Activated T-cell treated with anti-CD3 and anti-CD28 coated beads for 48 hours (primary cell): ENCODE measurements at places on chromosomes 11 and 22.

- DNase-seq, result no peak
These were observed 71.5 kb upstream of the BID start for GRCh38 chr22:17845790-17846189.

DNA sequence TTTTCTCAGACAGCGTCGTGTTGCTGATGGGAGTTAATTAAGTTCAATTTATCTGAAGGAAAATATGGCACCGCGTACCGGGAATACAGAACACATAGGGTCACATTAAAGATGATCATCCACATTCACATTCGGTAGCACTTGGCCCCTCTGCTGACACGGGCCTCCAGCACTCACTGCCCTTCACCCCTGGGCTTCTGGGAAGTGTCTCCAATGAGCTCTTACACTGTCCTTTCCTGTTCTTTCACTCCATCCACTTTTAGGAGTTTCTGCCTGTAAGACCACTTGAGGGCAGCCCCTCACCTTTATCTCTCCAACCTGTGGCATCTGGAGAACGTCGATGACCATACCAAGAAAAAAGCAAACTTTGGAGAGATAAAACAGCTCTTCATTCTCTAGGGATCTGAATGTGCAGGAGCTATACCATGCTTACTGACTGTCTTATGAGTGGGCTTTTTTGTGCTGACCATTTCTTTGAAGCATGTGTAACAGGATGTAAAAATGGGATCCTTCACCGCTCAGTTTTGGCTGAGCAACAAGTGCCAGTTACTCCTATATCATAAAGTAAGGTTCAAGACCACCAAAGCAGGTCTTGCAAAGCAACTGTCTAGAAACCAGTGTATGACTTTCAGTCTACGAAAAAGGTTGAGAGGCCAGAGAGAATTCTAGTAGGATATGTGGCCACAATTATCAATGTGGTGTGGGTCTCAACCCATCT, 1.1 kb upstream of the SERGEF start:
- DNase-seq, result no peak

GRCh38 chr11:60318726-60319125, 8.3 kb upstream of the MS4A6E start:
- no peak for DNase-seq

- no peak for DNase-seq
These were observed 458.8 kb downstream of the BUD13 start for GRCh38 chr11:116314006-116314405.

DNA sequence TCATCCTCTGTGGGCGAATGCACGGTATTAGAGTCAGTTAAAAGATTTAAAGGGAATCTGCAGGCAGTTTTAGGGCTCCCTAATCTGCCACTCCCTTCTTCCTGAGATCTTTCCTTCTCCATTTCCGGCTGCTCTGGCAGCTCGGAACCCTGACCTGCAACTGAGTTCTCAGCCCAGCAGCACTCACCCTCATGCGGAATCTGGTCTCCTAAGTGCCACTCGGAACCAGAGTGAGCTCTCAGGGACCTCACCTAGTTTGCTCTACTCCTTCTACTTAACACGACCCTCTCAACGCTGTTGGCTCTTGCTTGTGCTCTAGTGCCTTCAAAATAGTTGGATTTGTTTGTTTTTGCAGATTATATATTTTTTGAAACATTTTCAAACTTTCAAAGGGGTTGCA, 19.3 kb upstream of the IL10RA start:
- DNase-seq, result no peak

DNA sequence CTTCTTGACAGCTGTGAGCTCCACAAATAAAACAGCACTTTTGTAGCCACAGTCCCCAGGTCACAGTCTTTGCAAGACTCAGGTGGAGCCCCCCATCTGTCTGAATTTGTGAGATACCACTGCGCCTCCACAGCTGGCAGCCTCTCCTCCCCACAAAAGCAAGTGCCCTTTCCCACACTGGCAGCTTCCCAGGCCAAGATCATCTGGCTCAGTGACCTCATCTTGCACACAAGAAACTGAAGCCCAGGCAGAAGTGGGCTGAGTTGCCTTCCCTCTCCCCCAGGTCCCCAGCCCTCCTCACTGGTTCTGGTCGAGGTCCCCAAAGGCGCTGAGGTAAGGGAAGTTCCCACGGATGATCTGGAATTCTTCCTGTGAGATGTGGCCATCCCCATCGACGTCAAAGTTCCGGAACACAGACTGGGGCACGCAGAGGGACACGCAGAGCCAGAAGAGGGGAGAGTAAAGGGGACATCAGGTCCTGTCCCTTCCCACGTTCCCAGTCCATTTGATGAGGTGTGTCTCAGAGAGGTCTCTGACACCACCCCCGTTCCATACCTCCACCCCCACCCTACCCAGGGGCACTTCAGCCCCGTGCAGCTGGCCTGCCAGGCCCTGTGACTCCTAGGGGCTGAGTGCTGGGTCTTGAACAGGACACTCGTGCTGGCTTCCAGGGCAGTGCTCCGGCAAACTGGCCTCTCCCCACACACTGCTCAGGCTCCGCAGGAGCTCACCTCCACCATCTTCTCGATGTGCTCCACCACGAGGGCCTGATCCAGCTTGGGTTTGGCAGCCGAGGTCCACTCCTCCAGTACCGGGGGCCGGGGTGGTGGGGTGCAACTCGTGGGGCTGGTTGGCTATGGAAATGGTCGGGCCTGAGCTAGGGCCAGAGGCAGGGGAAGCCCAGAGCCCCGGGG, 8.9 kb downstream of the RASGRP2 start:
- no peak for DNase-seq

GRCh38 chr11:86081455-86081854, 12.6 kb upstream of the PICALM start:
- DNase-seq, result no peak

DNA sequence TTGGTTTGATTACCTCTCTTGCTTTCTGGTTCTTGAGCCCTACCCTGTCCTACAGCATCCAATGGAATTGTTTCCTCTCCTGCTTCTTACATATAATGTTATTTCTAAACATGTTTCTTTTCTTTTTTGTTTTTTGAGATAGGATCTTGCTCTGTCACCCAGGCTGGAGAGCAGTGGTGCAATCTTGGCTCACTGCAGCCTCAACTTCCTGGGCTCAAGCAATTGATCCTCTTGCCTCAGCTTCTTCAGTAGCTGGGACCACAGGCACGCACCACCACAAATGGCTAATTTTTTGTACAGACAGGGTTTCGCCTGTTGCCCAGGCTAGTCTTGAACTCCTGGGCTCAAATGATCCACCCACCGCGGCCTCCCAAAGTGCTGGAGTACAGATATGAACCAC, 105.9 kb downstream of the SGSM3 start:
- no peak for DNase-seq

DNA sequence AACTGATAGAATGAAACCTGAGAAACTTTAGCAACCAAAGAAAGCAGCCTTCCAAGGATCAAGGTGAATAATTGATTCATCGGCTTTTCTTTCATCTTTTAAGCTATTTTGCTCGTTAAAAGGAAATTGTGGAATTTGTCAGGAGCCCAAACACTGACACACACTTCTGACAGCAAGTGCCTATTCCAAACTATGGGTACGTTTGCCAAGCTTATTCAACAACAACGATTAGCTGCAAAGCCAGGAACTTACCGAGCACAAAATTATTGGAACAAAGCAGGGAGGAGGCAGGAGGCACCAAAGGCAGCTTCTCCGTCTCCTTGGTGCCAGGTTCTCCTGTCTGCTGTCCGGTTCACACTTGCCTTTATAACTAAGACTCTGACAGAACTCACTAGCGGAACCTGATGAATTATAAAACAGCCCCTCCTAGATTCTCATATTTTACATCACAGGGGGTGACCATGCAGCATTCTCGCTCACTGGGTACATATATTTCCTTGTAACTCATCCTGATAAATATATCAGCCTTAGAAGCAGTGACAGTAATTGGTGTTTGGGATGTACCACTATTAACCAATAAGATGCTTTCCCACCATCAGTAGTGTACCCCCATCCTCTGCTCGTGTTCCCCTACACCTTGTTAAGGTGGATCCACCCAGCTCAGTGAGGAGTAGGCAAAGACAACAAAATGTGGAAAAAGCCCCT, 395.9 kb upstream of the CCDC90B start:
- no peak for DNase-seq

- DNase-seq, result no peak
These were observed 1545.8 kb upstream of the RAG2 start for GRCh38 chr11:38143852-38144251.

DNA sequence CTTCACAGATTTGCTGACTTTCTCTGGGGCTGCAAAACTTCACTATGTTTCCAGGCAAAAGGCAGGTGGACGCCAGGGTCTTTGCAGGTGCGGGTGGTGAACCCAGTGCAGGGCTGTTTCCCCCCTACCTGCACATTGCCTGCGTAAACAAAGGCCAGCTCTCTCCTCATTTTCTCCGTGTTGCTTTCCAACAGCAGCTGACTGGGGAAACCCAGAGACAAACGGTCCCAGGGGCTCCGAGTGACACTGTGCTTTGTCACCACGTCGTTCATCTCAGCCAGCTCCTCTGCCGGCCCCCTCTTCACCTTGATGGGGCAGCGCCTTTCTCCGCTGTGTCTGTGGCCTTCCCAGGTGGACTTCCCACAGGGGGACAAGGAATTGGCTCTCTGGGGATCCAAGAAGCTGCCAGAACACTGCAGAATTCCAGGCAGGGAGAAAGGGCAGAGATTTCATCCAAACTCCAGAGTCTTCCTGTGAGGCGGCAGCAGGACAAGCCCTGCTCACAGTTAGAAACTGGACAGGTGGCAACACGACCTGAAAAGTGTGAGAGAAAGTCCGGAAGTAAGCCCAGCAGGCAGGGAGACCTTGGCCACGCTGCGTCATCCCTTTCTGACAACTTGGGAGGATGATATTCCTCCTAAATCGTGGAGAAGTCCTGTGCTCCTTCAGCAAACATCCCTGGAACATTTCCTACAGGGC, 1493.7 kb downstream of the TBC1D22A start:
- DNase-seq, result no peak

- DNase-seq, result no peak
These were observed 27.4 kb downstream of the OTOG start for GRCh38 chr11:17574141-17575091.

DNA sequence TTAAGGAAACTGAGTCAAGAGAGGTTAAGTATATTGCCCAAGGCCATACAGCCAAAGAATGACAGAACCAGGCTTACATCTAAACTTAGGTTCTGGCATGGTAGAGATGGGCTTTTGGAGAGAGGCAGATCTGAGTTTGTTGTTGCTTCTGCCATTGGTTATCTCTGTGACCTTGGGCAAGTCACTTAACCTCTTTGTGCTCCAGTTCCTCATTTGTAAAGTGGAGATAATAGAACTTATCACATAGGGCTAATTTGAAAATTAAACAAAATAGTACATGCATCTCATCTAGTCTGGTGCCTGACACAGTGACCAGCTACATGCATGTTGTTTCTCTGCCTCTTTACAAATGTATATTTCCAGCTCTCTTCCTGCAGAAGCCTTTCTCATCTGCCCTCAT, 47.0 kb upstream of the PLET1 start:
- DNase-seq, result no peak

- no peak for DNase-seq
These were observed 35.0 kb downstream of the CHORDC1 start for GRCh38 chr11:90187839-90188238.

- no peak for DNase-seq
These were observed 93.4 kb upstream of the BIRC3 start for GRCh38 chr11:102223859-102224258.

DNA sequence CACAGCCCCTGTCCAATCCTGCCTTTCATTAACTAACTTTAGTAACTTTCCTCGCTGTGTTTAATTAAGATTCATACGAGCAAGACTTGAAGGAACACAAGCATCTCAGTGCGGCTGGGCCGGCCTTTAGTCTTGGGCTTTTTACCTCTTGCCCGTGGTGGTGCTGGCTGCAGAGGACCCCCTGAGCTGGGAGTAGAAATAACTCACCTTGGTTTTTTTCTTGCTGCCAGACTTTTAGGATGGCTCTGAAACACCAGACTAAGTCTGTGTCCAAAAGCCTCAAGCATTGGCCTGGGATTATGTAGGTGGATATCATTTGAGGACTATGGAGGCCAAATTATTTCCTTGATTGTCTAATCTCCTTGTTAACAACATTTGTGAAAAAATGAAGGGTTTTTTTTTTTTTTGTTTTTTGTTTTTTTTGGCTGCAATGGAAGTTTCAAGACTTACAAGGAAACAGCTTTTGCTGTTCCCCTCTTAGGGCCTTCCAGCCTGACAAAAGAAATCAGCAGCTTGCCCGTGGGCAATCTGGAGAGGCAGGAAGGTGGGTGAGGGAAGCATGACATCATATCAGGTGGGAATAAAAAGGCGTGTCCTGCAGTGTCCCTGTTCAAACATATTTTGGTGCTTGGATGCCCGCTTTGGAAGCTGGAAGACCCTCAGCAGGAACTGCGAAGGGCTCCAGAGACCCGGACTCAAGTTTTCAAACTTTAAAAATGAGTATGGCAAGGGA, 44.0 kb downstream of the SMIM38 start:
- DNase-seq, result no peak

GRCh38 chr11:13329670-13330356, 52.2 kb downstream of the BMAL1 start:
- DNase-seq, result no peak

DNA sequence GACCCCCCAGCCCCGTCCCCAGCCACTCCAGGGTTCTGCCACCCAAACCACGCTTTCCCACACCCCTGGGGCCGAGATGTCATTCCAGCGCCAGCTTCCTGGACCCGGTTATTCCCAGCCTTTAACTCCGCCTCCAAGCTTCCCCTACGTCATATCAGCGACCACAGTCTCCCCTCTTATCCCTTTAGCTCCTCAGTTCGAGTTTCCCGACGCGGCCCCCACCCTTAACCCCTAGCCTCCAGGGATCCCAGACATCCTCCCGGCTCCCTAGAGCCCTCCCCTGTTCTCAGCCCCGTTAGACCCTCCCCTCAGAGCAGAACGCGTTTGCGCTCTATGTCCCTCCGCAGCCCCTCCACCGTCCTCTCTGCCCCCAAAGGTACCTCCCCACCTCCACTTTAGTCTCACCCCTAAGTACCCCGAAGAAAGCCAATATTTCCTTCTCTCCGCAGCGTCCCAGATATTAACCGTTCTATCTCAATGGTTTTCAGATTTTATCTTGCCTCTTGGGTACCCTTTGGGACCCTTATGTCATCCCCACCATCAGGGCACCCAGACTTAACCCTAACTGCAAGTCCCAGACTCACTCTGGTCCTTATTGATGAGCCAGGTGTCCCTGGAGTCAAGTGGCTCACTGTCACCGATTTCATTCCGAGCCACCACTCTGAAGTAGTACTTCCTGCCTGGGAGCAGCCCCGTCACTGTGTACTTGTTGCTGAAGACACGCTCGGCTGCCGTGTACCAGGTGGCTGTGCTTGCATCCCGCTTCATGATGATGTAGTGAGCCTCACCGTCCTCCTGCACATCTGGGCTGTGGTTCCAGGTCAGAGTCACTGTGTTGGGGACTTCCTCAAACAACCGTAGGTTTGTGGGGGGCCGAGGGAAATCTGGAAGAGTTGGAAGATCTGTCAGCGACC, 8.0 kb downstream of the TMEM86A start:
- no peak for DNase-seq
